GM12864 (cell line): ENCODE measurements at places on chromosomes 7 and 10.

- DNase-seq = no peak
These were observed 692.9 kb downstream of the LRMDA start for GRCh38 chr10:76124280-76124679.

DNA sequence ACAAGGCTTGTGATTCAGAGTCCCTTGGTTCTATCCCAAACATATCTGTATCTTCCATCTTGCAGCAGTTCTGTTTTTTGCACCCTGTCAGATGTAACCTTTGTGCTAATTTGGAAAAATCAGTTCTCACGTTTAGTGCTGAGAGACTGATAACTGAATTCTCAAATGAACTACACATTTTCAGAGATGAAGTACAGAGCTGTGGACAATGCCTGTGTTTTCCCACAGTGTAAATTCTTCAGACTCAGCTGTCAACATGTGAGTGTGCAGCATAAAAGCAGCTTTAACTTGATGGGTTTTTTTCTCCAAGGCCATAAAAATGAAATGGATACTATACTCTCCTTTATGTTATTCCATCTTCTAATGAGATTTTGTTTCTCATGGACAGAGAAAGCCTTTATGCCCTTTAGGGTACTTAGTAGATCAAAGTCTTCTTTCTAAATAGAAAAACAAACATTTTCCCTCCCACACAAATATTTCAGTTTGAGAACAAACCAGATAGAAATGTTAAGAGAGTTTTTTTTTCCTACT, 150.9 kb downstream of the SEMA3A start:
- DNase-seq = no peak

DNA sequence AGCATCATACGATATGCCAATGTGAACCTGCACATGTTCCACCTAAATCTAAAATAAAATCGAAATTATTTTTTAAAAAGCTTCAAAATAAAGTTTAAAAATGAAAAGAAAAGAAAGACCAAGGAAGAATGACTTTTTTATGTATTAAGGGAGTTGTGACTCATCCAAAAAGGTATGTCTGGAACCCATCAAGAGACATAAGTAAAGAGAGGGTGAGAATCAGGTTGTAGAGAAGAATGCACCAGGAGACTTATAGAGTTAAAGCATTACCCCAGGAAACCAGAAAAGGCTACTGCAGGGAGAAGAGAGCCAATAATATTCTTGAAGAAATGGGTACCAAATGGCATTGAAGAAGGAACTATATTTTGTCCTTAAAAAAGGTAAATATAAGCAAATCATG, 69.8 kb downstream of the CTTNBP2 start:
- no peak for DNase-seq

DNA sequence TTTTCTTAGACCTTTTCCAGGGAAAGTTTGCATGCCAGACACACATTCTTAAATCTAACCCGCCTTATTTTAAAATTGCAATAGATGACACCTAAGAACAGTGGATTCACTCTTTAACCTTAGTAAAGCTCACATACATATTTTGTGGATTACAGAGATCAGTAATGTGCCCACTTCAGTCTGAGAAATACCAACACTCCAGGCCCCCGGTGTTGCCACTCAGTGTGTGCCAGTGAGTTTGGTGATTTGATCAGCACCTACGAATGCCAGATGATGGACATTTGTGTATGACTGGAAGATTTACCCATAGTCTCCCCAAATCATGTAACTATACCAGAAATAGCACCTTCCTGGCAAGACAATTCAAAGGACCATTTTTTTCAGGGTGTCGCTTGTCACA, 2.6 kb downstream of the LRRN3 start:
- DNase-seq = no peak

- no peak for DNase-seq
These were observed 27.7 kb downstream of the CDK6 start for GRCh38 chr7:92808635-92809034.

GRCh38 chr7:129789652-129790051, 163.1 kb downstream of the UBE2H start:
- no peak for DNase-seq

DNA sequence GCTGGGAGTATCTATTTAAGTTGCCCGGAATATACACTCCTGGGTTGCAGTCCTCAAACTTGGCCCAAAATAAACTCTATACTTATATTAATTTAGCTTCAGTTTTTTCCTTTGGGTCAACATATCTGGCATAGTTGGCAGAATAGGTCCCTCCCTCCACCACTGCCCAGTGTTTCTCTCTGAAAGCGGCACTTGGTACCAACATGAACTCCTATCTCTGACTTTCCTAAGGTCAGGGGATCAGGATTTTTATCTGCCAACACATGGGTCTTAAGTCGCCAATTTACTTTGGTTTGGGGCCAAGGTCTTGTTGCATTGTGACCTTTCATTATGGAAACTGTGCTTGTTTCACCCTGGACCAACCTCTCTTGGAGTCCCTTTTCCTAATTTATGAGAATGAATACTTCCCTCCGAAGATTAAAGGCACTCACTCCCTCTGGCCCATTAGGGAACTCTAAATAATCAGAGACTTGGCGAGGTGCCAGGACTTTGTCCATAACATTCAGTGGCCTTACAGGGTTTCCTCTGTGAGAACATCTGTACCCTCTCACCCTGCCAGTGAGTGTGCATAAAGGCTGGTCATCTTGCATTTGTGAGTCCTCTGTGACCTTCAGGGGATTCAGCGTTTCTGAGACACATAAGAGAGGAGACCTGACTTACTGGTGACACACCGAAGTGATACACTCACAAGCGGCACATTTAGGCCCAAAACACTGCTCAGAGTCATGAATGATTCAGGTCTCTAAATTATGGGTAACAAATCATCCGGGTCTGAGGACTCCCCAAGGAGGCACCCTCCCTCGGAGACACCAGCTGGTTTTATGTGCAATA, 19.7 kb upstream of the FKBP9 start:
- no peak for DNase-seq

DNA sequence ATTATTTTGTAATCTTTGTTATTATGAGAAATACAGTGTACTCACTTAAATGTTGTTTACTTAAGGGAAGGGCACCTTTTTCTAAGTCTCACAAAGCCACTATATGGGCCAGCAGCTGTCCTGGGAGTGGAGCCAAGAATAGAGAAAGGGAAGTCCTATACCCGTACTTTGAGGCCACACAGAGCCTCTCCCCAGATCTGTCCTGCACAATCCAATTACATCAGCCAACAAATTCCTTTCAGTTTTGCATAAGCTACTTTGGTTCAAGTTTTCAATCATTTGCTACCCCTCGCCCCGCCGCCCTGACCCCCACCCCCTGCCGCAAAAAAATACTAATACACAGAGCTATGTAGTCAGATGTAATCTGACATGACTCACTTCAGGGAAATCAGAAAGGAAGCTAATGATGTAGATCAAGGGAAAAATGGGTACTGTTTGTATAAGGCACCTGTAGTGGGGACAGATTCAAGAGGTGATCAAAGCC, 297.4 kb upstream of the NEBL start:
- no peak for DNase-seq

DNA sequence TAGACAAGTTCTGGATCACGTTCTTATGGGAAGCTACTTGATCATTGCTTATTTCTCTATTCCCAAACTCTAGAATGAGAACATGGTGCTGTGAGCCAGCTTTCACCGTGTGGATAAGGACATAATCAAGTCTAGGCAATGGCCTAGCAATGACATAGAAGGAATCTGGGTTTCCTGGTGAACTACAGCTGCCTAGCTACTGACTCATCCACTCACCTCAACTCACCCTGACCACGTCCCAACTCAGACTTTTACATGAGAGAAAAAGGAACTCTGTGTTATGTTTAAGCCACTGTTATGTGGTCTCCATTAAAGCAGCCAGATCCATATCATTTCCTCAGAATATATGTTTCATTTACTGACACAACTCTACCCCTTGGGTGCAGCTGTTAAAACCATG, 18.8 kb upstream of the MET start:
- DNase-seq = no peak

DNA sequence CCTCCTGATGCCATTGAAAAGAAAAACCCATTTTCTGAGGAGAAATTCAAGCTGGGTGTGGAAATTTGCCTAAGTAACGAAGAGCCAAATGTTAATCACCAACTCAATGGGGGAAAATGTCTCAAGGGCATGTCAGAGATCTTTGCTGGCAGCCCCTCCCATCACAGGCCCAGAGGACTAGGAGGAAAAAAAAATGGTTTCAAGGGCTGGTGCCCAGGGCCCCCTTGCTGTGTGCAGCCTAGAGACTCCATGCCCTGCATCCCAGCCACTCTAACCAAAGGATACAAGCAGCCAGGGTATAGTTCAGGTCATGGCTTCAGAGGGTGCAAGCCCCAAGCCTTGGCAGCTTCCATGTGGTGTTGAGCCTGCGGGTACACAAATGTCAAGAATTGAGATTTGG, 106.3 kb downstream of the ALOX5 start:
- DNase-seq = no peak

DNA sequence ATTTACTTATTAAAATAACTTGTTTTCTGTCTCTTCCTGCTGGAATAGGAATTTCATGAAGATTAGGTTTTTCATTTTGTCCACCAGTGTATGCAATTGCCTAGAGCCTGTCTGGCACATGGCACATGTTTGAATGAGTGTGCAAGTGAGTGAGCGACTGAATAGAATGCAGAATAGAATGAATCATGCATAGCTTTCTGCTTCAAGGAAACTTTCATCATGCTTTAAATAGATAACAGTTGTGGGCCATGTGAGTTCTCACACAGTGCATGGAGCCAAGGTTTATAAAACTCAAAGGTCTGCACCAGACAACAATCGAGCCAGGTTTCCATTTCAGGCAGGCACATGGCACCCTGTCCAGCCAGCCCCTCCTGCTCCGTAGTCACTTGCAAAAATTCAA, 74.2 kb upstream of the HECW1 start:
- no peak for DNase-seq

- no peak for DNase-seq
These were observed 22.7 kb downstream of the FAM237B start for GRCh38 chr7:90298145-90299038.

DNA sequence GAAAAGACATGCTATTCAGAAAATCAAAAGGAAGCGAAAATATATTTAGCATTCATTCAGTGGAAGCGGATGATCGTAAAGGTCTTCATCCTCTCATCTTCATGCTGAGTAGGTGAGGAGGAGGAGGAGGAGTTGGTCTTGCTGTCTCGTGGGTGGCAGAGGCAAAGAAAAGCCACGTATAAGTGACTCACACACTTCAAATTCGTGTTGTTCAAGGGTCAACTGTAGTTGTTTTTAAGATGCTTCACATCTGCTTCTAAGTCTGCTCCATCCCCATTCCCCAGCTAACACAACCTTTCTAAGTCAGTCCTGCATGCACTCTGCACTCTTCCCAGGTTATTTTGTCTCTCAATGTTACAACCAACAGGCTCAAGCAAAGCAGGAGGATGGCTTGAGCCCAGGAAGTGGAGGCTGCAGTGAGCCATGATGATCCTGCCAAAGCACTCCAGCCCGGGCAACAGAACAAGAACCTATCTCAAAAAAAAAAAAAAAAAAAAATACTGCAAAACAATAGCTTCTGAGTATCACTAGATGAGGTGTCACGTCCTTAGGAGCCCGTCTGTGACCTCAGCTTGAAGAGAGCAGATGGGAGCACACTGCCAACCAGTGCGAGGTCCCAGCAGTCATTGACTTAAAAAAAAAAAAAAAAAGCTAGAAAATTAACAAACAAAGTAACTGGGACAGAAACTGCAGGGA, 70.5 kb downstream of the SFMBT2 start:
- DNase-seq = no peak

DNA sequence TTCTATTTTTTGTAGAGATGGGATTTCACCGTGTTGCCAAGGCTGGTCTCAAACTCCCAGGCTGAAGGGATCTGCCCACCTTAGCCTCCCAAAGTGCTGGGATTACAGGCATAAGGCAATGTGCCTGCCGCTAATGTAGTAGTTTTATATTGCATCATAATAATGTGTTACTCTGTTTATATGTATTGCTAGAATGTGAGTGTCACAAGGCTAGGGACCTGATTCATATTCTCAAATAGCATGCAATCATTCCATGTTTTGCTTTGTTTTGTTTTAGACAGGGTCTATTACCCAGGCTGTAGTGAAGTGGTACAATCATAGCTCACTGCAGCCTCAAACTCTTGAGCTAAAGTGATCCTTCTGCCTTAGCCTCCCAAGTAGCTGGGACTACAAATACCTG, 13.5 kb downstream of the CCL26 start:
- no peak for DNase-seq

- DNase-seq = no peak
These were observed 139.4 kb downstream of the DKK1 start for GRCh38 chr10:52453501-52453900.

- no peak for DNase-seq
These were observed 4.7 kb upstream of the EFCAB10 start for GRCh38 chr7:105585850-105586500.

DNA sequence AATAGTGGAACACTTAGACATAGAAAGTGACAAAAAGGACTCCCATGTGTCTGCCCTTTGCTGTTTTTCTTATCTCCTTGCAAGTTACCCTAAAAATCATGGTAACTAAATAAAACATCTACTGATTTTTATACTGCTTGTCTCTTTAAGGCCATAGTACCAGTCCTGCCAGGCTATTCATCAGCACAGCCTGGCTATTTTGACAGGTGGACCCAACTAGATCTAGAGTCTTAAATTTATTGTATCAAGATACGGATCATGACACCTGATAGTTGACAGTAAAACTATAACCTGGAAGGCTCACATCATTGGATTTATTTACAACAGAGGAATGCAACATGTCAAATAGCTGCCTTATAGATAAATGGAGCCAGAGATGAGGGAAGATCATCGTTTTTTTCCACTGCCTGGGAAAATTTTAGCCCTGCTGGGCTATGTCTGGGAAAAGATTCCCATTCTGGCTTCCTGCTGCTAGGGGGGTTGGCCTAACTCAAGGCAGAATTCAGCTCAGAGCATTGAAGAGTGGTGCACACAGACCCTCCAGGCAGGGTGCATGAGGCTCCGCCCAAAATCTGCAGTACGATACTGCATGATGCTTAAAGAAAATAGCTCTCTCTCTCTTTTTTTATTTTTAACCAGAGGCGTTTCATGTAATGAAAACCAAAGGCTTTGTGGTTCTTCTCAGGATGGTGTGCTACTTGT, 292.0 kb upstream of the FZD8 start:
- no peak for DNase-seq

GRCh38 chr7:43612128-43612527, 29.2 kb downstream of the STK17A start:
- no peak for DNase-seq

DNA sequence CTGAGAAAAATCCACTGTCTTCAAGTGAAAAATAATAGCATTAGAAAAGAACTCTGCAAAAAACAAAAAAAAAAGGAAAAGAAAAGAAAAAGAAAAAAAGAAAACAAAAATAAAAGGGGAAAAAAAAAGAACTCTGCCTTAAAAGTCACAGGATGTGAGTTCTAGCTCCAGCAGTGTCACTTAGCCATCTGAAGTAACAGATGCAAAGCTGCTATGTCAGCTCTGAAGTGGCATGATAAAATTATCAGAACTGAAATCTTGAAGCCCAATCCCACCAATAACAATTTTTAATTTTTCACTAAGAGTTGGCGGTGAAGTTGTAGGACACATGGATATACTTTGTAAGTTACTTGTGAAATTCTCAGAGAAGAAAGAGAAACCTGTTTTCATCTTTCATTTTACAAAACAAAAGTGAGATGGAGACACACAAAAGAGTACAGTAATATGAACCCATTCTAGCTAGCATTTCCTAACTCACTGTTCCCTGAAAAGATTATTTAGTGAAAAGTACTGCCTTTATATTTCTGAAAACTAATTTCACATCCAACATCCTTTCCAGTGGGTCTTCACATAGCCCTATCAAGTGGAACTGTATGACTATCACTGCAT, 103.5 kb downstream of the ELAPOR2 start:
- DNase-seq = no peak

GRCh38 chr7:96499532-96499931, 177.6 kb upstream of the SLC25A13 start:
- DNase-seq = no peak
